ENCODE measurements at places on chromosomes 16 and 17. TPM values are rescaled to one million over a fixed set of nuclear protein-coding genes. Genes with fewer than 3 reads are reported as not detected.

Gene CD7
- 382 TPM for total RNA-seq

Gene UMOD
- not detected for total RNA-seq

Gene FOXL1
- total RNA-seq = not detected

Gene CDR2L
- 1.3 TPM for total RNA-seq

Gene FAM83G
- 27.0 TPM for total RNA-seq

Gene G6PC1
- not detected for total RNA-seq

Gene FADS6
- not detected for total RNA-seq

Gene NPIPB6
- total RNA-seq = 1.4 TPM

Gene TEX14
- 0.20 TPM for total RNA-seq

Gene ZACN
- total RNA-seq = 9.7 TPM

Gene DDX19B
- total RNA-seq = 19.7 TPM

Gene ACSM3
- total RNA-seq = 4.3 TPM

Gene ALOX15B
- 0.14 TPM for total RNA-seq

Gene CTF1
- 0.28 TPM for total RNA-seq

Gene SRL
- total RNA-seq = 0.05 TPM

Gene KRTAP9-2
- total RNA-seq = not detected

Gene RASD1
- 0.87 TPM for total RNA-seq

Gene IRF8
- total RNA-seq = 561 TPM

Gene GUCY2D
- total RNA-seq = 0.46 TPM

Gene ITGAL
- total RNA-seq = 193 TPM

Gene KRT39
- total RNA-seq = not detected

Gene DNAI2
- not detected for total RNA-seq

Gene TAOK2
- total RNA-seq = 37.8 TPM

Gene KRT17
- total RNA-seq = not detected

Gene SHBG
- total RNA-seq = not detected

Gene MRPL12
- 294 TPM for total RNA-seq

Gene HID1
- 1.3 TPM for total RNA-seq

Gene EVPL
- 0.11 TPM for total RNA-seq

Gene MGAT5B
- total RNA-seq = 0.18 TPM

Gene EXOC3L1
- total RNA-seq = not detected

Gene TPPP3
- not detected for total RNA-seq

Gene AOC2
- 3.7 TPM for total RNA-seq

Gene RRAD
- total RNA-seq = 0.38 TPM

Gene TEKT5
- not detected for total RNA-seq

Gene TEFM
- 15.9 TPM for total RNA-seq

Gene SGCA
- not detected for total RNA-seq

Gene HEATR3
- 25.0 TPM for total RNA-seq

Gene C16orf96
- total RNA-seq = not detected

Gene KRT32
- not detected for total RNA-seq
